SK-N-SH treated with all-trans-retinoic acid at 6 μM for 48 hours (cell line): ENCODE measurements at places on chromosomes 2 and 18.

- peak; percentile 61 for ATAC-seq
Observed at GRCh38 chr2:63049970-63050333, 678 bp upstream of the OTX1 start.

DNA sequence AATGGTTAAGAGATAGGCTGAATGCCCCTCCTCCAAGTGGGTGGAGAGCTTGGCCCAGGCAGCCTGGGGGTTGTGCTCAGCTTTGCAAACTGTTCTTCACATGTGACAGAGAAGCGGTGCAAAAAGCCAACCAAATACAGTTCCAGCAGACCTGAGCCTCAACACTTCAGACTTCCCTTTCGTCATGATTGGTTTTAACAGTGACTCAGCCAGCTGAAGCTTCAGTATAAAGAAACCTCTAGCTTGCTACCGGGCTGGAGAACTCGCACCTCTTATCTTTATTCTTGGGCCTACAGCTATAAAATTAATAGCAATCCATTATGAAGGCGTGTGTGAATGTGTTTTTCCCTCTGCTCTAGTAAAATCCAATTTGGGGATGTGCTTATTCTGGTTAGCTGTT, 20.0 kb downstream of the SETBP1 start:
- no peak for ATAC-seq

DNA sequence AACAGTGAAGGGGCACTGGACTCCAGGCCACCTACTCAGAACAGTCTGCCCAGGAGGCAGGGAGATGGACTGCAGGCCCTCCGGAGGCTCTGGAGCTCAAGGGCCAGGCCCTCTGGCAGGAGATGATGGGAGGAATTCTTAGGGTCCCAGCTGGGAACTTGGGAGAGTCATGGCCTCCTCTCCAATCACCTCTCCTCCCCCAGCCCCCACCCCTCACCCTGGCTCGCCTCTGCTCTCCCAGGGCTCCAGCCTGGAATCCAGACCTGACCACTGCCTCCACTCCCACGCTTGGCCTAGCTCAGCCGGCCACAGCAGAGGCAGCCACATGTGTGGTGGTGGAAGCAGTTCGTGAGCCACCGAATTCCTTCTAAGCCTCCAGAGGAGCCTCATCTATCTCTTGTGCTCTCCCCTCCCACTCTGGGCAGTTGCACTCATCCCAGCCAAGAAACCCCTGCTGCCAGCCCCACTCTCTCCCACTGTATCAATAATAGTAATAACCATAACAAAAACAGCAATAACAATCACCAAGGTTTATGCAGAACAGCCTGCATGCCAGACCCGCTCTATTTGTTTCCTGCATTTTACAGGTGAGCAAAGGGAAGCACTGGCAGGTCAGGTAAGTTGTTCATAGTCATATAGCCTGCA, 67.4 kb downstream of the TNS1 start:
- peak; percentile 7 for ATAC-seq

GRCh38 chr2:188919824-188920223, 54.3 kb upstream of the COL3A1 start:
- no peak for ATAC-seq

- no peak for ATAC-seq
Observed at GRCh38 chr2:216292886-216293301, 79.4 kb downstream of the MARCHF4 start.

DNA sequence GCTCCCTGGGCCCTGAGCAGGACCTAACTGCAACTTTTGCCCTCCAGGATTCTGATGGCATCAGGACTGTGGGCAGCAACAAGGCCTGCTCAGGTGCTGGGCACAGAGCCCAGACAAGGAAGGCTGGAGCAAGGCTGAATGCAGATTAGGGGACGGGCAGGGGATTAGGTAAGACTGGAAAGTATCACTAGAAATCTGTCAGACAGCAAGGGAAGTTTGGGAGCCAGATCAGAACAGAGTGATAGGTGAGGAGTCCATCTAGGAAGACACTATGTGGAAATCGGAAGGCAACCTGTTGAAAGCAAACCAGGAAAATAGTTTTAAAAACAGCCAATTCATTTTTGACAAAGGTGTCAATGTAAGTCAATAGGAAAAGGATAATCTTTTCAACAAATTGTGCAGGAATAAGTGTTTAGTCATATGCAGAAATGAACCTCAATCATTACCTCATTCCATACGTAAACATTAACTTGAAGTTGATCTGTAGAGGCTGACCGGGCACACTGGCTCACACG, 56.4 kb upstream of the STPG4 start:
- ATAC-seq, result no peak

GRCh38 chr2:38497670-38498037, 105.1 kb downstream of the HNRNPLL start:
- ATAC-seq, result no peak

- ATAC-seq, result no peak
Observed at GRCh38 chr2:239461291-239462190, 60.7 kb upstream of the HDAC4 start.

- no peak for ATAC-seq
Observed at GRCh38 chr18:51391731-51392130, 194.2 kb upstream of the MEX3C start.

- peak; percentile 3; the same call in 1 of the 3 replicates for ATAC-seq
Observed at GRCh38 chr2:24972315-24972961, 683 bp upstream of the DNAJC27 start.

DNA sequence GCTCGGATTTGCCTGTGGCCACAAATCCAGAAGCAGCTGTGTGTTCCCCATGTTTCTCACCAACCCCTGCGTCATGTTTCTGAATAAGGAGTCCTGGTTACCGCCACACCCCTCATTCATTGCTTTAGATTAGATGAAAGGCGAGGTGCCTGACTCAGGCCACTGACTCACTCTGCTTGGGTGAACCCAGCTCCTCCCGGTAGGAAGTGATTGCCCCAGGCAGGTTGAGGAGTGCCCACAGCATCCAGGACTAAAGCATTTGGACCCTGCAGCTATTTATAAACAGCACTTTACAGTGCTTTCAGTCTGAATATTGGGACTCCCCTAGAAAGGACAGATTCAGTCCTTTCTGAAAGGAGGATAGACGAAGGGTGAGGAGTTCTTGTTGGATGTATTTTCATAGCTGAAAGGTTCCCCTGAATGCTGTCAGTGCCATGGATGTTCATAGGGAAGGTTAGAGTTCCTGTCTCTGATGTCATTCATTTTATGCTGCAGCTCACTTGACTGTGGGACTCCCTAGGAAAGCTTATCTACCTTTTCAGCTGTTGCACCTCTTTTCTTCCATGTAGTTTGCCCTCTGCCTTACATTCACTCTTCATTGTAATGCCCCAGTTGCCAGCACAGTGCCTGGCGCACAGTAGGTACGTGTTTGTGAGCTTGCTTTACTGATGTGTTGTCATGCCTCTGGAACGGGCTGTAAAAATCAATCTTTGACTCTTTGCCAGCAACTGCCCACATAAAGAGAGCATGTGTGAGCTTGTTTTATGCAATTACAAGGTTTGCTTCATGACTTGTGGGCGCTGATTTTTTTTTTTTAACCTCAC, 14.9 kb downstream of the ITGA6 start:
- peak; percentile 86 for ATAC-seq

- no peak for ATAC-seq
Observed at GRCh38 chr2:10892316-10892715, 19.4 kb upstream of the KCNF1 start.

DNA sequence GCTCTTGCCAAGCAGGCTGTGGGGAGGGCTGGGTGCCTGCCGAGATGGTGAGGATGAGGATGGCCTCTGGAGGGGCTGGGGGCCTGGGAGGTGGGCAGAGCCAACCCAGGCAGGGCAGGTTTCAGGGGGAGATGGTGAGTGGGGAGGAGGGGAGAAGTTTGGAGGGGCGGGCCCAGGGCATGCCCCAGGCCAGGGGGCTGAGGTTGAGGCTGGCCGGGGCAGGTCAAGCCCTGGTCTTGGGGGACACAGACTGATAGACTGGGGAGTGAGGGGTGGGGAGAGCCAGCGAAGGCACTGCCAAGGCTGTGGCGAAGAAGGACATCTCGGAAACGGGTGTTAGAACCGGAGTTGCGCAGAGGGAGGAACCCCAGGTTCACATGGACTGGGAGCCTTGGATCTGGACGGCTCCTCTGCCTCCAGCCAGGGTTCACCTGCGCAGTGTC, 12.6 kb downstream of the CAPN10 start:
- no peak for ATAC-seq

- ATAC-seq, result no peak
Observed at GRCh38 chr2:77778917-77779316, 256.7 kb upstream of the LRRTM4 start.

- ATAC-seq, result no peak
Observed at GRCh38 chr18:48454261-48454757, 45.1 kb upstream of the ZBTB7C start.

GRCh38 chr2:216151313-216152025, 42.3 kb downstream of the XRCC5 start:
- ATAC-seq, result peak; percentile 49

DNA sequence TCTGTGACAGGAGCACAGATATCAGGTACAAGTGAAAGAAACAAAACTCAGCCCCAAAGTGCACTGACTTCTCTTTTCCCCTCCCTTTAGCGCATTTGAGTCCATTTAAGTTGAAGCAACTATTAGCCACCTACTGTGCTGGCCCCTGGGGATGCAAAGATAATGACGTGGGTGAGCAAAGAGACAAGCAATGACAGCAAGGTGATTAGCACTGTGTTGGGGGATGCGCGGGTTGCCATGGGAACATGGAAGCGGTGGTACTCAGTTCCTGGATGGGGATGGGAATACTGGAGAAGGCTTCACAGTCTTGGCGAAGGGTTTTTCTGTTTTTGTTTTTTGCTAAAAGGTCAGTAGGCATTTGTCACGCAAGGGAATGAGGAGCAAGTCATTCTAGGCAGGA, 205.8 kb downstream of the LDLRAD4 start:
- ATAC-seq, result no peak

DNA sequence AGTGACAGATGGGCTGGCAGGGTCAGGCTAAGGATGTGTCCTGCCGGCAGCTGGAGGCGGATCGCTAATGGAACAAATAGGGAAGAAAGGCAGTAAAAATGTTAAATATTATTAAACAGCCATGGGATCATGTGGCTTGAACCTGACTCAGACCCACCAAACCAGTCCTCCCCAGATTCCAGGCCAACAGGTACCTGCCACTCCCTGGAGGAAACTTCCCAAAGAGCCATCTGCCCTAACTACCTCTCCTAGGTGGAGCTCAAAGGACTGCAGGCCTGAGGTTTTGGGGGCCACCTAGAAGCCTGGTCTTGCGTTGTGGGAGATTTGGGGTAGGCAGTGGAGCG, 34.3 kb downstream of the CIB4 start:
- no peak for ATAC-seq

GRCh38 chr2:170214309-170214948, 36.5 kb downstream of the MYO3B start:
- no peak for ATAC-seq

- no peak for ATAC-seq
Observed at GRCh38 chr2:74882299-74882687, 48.4 kb downstream of the HK2 start.

GRCh38 chr2:146392631-146393030, 1452.2 kb upstream of the ACVR2A start:
- ATAC-seq, result no peak

DNA sequence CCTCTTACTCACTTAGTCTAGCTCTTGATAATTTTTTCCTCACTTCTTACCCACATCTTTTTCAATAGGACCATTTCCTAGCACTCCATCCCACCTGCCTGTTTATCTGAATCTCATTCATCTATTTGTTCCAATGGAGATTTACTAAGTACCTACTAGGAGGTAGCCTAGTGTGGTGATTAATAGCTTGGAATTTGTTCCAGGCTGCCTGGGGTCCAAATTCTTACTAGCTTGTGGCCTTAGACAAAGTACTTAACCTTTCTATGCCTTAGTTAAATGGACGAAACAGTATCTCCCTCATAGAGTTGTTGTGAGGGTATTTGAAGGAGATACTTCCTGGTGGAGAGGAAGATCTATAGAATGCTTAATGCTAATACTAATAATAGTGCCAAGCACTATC, 42.9 kb upstream of the SERTAD2 start:
- no peak for ATAC-seq

GRCh38 chr2:51103205-51103604, 71.3 kb upstream of the NRXN1 start:
- ATAC-seq, result no peak

- ATAC-seq, result no peak
Observed at GRCh38 chr18:44796429-44797428, 116.0 kb downstream of the SETBP1 start.

GRCh38 chr2:74554820-74555531, 456 bp downstream of the DOK1 start:
- peak; percentile 42 for ATAC-seq

DNA sequence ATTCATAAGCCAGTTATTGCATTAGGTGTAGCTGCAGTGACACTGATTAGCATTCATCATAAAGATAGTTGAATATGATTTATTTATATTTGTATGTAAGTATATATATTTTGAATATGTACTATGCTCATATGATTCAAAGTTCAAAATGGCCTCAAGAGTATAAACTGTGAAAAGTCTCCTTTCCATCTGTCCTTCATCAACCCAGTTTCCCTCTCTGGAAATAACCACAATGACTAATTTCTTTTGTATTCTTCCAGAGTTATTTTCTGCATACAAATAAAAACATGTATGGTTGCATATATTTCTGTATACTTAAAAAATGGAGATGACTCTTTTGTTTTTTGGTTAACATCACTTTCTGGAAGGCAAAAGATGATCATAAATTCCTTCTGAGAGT, 95.2 kb downstream of the CAMKMT start:
- ATAC-seq, result no peak

DNA sequence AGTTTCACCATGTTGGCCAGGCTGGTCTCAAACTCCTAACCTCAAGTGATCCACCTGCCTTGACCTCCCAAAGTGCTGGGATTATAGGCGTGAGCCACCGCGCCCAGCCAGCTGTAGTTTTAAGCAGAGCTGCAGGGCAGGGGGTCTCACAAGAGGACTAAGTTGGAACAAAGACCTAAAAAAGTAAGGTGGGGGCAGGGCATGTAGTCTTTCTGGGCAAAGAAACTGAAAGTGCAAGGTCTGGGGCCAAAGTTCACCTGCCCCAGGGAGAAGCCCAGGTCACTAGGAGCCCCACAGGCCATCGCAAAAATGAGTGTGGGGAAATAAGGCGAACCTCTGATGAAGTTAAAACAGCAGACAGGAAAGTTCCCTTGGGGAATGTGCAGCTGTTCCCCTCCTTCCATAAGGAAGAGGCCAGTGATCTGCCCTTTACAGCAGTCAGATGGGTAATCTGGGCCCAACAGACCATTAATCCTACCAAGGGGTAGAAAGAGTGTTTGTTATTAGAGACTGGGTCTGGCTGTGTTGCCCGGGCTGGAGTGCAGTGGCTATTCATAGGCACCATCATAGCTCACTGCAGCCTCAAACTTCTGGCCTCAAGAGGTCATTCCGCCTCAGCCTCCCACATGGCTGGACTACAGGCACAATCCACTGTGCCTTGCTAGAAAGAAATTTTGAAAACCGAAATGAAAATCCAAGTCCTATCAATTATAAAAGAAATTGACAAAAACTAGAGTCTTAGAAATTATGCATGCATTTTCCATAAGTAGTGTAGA, 2.8 kb downstream of the SCLY start:
- no peak for ATAC-seq

DNA sequence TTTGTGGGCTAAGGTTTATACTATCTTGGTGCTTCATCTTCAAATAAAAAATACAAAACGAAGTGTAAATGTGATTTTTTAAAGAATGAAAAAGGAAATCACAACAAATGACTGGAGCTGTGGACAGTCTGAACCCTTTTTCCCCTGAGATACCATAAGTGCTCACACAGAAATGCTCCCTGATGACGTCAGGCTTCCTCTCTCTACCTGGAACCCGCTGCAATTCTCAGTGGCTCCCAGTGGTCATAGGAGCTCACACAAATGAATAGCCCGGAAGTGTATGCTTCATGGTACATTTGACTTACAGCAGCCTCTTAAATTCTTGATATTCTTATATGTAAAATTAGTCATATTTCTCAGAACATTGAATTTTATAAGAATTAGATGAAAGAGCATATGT, 249.7 kb upstream of the GYPC start:
- no peak for ATAC-seq

- no peak for ATAC-seq
Observed at GRCh38 chr18:22701326-22701725, 231.8 kb upstream of the RBBP8 start.
